CD4-positive, alpha-beta T cell treated with Interleukin-12 subunit alpha and Interleukin-12 subunit beta, for 1 hour (primary cell): ENCODE measurements at places on chromosomes 6 and 20.

- no peak for DNase-seq
Observed at GRCh38 chr6:77228279-77228678, 235.0 kb downstream of the HTR1B start.

GRCh38 chr20:1896484-1897258, 1.5 kb downstream of the SIRPA start:
- DNase-seq: no peak

DNA sequence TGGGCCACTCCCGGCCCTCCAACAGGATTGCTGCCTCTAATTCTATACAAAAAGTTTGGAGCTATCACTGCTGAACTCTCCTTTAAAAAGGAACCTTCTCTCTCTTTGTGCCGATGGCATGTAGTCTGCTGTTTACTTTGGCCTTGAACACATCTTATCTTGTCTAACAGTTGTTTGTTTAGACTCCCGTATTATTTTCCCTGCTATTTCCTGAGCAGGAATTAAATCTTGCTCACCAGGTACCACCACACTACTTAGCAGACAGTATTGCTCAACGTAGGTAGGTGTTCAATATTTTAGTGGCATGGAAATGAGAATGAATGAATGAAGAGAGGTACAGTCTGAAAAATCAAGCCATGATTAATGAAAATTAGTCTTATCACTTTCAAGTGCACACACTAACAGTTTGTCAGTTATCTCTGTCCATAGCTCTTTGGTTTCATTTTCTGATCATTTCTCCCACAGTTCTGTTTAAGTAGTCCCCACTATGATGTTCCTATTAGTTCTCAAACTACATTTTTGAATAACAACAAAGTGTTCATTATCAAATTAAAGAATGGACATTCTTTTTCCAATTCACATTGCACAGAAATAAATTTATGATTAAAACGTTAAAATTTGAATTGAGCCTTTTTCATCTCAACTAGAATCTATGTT, 6.8 kb upstream of the HEY2 start:
- no peak for DNase-seq

GRCh38 chr6:129894921-129895320, 33.8 kb upstream of the TMEM244 start:
- DNase-seq: no peak

DNA sequence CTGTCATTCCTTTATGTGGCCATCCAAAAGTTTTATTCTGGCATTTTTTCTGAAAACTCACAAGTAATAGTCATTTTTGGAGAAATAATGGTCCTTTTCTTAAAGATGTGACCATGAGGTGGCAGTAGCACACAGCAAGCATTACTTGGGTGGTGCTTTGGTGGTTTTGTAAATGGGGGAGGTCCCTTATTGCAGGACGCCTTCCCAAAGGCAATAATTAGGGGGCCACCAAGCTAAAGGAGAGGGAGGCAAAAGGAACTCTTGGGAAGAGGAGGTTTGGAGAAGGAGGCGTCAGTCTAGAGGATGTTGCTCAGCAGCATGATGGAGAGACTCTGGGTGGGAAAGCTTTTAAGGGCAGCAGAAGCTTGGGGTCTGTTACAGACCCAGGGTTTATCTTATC, 422.6 kb upstream of the MMS22L start:
- DNase-seq: no peak

GRCh38 chr6:81889377-81890053, 137.0 kb upstream of the TENT5A start:
- no peak for DNase-seq

GRCh38 chr6:151499551-151499950, 5.7 kb downstream of the CCDC170 start:
- no peak for DNase-seq

- no peak for DNase-seq
Observed at GRCh38 chr6:165999279-165999678, 168.4 kb downstream of the TBXT start.

DNA sequence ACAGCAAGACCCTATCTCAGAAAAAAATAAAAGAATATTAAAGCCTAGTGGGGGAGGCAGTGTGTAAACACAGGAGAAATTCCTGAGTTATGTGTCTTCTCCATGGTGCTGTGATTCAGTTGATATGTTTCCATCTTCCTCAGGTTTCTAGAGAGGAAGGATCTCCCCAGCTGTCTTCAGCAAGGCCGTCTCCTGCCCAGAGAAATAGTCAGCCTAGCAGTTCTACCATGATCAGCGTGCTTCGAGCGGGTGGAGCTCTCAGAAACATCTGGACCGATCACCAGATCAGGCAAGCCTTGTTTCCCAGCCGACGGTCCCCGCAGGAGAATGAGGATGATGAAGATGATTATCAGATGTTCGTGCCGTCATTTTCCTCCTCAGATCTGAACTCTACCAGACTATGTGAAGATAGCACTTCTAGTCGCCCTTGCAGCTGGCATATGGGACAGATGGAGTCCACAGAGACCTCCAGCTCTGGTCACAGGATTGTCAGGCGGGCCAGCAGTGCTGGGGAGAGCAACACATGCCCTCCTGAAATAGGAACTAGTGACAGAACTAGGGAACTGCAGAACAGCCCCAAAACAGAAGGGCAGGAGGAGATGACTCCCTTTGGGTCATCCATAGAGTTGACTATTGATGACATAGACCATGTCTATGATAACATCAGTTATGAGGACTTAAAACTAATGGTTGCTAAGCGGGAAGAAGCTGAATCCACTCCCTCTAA, 34.9 kb upstream of the MTHFD1L start:
- DNase-seq: no peak

DNA sequence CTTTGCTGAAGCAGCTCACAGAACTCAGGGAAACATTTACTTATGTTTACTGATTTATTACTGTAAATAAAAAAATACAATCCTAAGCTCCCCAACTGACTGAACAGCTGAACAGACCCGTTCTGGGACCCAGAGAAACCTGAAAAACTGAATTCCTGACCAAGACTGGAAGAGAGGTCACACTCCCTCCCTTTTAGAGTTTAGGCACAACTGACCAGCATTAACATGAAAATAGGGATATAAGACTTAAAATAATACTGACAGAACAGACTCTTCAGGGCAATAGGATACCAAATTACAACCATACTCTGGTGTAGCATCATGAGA, 11.7 kb upstream of the RPS10 start:
- no peak for DNase-seq

DNA sequence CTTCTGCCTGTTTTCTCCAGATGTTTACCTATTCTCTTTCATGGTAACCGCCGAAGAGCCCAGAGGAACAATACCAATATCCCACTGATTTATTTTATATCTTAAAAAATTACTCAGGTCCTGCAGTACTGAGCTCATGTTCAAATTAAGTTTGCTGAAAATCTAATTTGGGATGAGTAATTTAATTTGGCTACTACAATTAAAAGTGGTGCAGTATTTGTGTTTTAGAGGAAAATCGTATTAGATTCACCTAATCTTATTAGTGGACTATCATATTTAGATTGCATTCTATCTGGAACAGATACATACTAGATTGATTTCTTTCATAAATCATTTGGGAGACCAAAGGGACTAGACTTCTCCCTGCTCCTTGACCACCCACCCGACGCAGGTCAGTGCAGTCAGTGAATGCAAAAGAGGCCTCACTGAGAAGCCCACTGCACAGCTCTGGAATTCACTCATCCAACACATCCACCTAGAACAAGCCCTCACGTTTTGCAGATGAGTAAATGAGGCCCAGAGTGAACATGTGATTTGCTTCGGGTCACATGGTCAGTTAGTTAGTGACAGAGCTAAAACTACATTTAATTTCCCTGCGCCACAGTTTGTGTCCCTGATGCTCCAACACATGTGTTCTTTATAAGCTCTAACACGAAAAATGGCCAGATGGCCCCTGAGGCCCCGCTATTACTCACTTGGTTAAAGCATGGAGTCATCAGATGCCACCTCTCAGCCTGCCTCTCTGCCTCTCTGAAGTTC, 101.8 kb downstream of the TRERF1 start:
- no peak for DNase-seq

- DNase-seq: peak; percentile 44
Observed at GRCh38 chr6:168865-169455, 123.3 kb upstream of the DUSP22 start.

GRCh38 chr6:157228426-157229131, 94.7 kb downstream of the TMEM242 start:
- DNase-seq: no peak

- DNase-seq: peak; percentile 70
Observed at GRCh38 chr6:109019911-109020310, 74.7 kb downstream of the SESN1 start.

DNA sequence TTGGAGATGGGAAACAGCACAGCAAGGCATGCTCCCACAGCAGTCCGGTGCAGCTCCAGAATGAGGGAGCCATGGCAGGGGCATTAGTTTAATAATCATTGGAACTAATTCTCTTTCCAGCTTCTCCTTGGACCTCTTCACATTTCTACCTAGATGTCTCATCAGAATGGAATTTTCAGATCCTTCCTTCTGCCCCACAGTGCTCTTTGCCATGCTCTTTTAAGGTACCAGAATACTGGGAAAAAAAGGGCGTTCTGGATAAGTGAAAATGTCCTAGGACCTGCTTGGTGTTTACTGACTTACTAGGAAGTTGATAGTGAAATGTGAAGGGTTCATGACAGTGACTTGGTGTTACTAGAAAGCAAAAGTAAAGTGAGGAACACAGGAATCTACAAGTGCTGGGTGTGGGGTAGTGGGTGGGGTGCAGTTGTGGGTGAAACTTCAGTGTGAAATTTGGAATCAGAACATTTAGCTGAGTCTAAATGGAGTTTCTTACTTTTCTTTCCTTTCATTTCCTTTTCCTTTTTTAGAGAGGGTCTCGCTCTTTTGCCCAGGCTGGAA, 207.1 kb downstream of the ARID1B start:
- DNase-seq: no peak

DNA sequence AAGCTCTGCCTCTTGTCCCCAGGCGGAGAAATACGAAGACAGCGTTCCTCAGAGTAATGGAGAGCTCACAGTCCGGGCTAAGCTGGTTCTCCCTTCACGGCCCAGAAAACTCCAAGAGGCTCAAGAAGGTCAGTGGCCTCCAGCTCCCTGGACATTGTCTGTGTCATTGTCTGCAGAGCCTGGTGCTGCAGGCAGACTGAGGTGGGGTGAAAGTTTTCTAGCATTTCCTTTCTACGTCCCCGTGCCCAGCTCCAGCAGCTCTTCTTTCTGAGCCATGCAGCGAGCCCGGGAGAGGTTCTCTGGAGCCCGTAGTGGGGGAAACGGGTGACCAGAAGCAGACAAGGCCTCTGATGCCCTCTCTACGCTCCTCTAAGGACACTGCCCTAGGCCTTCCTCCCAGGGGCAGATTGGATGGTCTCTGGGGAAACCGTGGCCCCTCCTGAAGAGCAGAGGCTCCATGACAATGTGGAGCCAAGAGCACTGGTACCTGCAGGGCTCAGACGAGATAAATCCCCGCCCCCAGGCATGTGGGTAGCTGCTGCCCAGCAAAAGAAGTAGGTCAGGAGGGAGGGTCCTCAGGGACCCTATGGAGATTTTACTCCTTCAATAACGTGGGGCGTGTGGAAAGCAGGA, 58.4 kb downstream of the EZR start:
- peak; percentile 45 for DNase-seq

- DNase-seq: no peak
Observed at GRCh38 chr6:1267057-1267732, 44.7 kb upstream of the FOXQ1 start.

GRCh38 chr6:36546308-36546919, 865 bp downstream of the STK38 start:
- peak; percentile 21 for DNase-seq

- no peak for DNase-seq
Observed at GRCh38 chr20:46088409-46089166, 1.2 kb downstream of the NCOA5 start.

GRCh38 chr6:53294095-53294494, 54.7 kb downstream of the ELOVL5 start:
- DNase-seq: no peak

DNA sequence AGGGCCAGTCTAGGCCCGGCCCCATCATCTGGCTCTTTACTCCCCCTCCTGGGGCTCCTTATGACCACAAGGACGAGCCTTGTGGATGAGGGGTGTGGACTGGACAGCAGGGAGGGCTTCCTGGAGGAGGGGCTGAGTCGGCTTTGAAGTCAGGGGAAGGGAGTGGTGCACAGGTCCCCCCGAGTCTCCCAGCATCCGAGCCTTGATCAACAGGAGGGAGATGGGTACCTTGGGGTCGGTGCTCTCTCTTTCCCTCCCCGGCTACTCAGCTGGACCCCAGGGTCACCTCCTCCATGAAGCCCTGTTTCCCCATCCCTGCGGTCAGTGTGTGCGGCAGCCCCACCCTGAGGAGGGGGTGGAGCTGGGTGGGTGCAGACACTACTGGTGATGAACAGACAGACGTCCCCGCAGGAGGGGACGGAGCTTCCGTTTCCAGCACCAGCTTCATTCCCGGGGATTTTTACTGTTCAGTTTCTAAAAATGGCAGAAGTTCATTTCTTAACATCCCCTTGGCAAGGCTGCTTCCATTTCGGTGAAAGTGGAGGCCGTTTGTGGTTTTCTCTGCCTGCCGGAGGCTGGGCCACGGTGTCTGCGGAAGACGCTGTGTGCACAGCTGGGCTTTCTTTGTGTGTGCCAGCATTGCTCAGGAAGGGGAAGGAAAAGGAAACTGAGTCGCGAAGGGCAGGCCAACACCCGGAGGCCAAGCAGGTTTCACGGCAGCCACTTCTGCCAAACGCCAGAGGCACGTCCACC, 19.6 kb downstream of the NTSR1 start:
- DNase-seq: no peak

DNA sequence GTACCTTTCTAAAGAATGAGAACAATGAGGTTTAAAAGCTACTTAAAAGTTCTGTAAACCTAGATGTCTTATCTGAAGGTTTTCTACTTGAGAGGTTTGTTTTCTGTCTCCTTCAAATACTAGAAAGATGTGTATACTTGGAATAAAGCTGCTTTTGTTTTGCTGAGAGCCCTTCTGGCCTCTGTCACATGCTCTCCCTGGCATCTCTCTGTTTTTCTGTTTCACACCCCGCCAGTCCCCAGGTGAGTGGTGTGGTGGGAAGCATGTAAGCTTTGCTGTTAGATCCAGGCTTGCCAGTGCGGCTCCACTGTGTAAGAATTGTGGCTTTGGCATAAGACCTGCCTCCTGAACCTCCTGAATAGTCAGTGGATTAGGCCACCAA, 56.8 kb downstream of the SNX9 start:
- no peak for DNase-seq

GRCh38 chr20:51021067-51022025, 1.6 kb downstream of the KCNG1 start:
- no peak for DNase-seq

DNA sequence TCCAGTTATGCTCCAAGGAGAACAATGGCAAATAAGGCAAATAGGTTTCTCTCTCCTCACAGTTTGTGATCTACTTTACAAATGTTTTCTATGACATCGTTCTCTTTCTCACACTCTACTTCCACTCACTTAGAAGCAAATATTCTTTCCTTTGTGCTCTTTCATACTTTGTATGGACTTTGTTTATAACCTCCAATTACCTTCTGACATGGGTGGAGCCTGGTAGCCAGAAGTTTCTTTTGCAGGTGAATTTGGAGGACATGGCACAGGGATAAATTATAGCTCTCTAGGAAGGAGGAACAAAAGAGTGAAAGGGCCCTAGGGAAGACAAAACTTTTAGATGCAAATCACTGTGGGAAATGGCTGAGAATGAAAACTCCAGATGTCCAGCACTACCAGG, 69.3 kb downstream of the OPN5 start:
- no peak for DNase-seq
